ENCODE measurements at places on chromosomes 6 and 20. TPM values are rescaled to one million over a fixed set of nuclear protein-coding genes. Genes with fewer than 3 reads are reported as not detected.
A peak's percentile ranks its signal among the peaks of the same experiment; 100 is the strongest.

GRCh38 chr6:104789770-104790190, 69.9 kb downstream of the HACE1 start:
- DNase-seq = peak; percentile 69

GRCh38 chr20:41161886-41162285, 24.5 kb downstream of the PLCG1 start:
- DNase-seq = no peak

DNA sequence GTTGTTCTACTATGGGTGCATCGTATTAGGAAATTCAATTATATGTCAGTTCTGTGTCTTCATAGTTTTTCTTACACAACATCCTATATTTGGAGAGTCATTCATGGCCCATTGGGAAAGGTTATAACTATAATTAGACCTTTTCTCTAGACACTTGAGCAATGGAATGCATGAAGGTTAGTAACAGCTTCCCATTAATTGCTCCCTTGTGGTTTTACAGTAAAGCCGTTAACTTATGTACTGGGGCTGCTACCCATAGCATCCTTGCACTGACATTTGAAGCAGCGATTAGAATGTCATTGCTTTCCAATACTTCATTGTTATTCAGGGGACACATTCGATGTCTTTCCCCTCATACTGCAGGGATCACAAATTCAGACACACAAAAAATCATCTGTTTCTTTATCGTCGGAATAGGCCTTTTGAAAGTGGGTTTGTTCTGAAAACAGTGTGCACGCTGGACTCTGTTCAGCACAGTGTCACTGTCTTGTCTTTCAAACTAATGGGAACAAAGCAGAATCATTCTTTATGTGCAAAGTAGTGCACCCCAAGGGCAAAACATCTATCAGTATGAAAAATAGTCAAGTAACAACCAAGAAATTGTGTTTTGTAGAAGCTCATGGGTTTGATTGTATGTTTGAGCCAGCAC, 634.3 kb upstream of the MAP3K7 start:
- DNase-seq = no peak

DNA sequence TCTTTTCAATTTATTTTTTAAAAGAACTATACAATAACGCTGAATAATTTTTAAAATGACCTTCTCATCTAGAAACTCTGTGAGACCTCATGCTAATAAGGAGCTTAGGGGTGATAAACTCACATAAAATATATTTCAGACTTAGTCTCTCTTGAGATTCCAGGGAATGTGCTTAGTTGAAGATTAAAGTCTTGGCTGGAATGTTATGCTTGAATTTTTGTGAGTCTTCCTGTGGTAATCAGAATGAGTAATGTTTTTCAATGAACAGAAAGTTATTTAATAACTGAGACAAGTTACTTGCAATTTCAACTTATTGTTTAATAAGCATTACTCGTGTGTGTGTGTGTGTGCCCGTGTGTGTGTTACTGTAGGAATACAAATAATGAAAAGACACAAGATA, 379.9 kb upstream of the EPHA7 start:
- DNase-seq = peak; percentile 22

DNA sequence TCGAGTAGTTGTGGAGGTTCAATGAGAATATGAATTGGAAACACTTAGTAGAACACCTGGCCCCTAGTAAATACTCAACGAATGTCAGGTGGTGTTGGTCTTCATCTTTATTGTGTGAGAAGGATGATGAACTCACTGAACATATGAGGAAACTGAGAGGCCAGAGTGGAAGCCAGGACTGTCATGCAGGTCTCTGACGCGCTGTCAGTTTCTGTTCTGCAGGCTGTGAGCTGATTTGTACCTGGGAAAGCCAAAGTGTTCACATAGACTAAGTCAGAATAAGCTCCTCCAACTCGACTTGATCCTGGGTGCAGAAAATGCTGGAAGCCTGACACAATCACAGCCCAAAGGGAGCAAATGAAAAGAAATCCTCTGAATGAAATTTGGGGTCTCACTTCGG, 222.2 kb downstream of the LY86 start:
- no peak for DNase-seq

GRCh38 chr20:52828199-52828598, 144.0 kb upstream of the TSHZ2 start:
- no peak for DNase-seq

DNA sequence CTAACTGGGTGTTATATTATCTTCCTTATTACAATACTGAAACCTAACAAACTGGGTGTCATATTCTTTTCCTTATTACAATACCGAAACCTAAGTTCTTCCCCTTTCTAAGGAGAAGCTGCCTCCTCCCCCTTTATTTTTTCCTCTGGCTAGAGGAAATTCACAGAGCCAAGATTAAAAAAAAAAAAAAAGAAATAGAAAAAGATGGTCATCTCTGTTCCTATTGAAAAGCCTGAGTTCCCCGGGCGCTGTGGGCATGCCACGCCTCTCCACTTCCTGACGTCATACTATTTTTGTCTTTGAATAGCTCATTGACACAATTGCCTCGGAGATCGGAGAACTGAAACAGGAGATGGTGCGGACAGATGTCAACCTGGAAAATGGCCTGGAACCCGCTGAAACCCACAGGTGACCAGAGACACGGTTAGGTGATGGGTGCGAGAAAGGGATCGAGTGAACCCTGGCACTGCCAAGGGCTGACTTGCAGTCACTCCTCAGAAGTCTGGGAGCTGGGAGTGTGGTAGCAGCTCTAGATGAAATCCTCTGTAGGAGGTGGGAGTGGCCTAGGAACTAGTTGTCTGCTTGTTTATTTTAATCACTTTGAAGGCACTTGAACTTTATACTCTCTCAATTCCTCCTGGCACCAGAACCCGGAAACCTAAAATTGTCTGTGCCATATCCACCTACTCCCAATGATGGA, 82.2 kb upstream of the NAA20 start:
- DNase-seq = no peak

GRCh38 chr20:60802676-60803075, 449.4 kb upstream of the CDH4 start:
- no peak for DNase-seq

DNA sequence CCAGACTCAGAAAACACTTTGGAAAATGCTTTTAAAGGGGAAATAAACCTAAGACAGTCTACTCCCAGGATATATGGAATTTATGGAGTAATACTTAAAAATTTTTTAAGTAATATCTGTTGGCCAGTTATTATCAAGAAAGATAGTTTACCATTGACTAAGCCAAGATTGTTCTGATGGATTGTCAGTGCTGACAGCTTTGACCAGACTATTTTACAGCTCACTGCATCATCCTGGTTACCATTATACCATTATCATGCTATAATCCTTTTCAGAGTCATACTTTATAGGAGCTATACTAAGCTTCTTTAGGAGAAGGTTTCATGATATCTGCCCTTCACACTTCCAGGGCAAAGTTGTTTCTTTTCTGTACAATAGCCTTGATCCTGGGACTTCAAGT, 16.5 kb downstream of the GTF2H5 start:
- peak; percentile 37 for DNase-seq

DNA sequence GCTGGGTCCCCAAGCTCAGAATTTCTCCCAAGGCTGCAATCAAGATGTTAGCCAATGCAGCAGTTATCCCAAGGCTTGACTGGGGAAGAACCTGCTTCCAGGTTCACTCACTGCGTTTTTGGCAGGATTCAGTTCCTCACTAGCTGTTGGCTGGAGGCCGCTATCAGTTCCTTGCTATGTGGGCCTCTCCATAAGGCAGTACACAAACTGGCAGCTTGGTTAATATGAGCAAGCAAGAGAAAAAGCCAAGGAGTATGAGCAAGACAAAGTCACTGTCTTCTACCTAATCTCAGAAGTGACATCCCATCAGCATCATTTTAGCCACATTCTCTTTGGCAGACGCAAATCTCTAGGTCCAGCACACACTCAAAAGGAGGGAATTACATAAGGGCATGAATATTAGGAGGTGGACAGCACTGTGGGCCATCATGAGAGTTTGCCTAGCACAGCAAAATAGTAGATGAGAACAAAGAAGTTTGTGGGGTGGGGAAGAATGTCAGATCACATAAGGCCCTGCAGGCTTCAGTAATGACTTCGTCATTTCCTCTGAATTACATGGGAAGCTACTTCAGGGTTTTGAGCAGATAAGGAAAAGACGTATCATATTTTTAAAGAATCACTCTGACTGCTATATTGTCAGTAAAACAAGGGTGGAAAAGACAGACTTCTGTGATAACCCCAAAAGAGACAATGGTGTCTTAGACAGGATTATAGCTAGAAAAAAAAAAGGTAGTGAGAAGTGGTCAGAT, 25.5 kb downstream of the LMBRD1 start:
- no peak for DNase-seq

GRCh38 chr20:56411759-56412472, at the start of gene CASS4:
TSS of gene CASS4 (plus strand) at chr20:56412260. CDS start at chr20:56412459, 199 bp downstream.
- DNase-seq = peak; percentile 93

DNA sequence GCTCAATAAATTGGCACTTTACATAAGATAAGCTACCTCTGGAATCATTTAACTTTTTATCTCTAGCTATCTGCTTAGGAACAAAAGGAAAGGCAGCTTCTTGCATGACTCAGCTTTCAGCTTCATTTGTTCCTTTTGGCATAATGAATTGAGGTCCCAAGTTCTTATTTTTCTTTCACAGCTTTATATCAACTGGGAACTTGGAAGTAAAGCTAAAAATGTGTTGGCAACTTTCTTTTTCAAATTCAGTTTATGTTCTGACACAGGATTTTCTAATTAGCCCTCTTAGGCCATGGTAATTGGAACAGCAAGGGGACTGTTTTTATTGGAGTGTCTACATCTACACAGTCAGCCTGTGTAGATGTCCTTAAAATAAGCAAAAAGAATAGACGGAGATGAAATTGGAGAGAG, 55.2 kb upstream of the MRAP2 start:
- peak; percentile 67 for DNase-seq

GRCh38 chr20:25014816-25015215, 22.3 kb upstream of the APMAP start:
- DNase-seq = no peak

GRCh38 chr6:107811591-107812218, 12.4 kb downstream of the SCML4 start:
- DNase-seq = peak; percentile 8

DNA sequence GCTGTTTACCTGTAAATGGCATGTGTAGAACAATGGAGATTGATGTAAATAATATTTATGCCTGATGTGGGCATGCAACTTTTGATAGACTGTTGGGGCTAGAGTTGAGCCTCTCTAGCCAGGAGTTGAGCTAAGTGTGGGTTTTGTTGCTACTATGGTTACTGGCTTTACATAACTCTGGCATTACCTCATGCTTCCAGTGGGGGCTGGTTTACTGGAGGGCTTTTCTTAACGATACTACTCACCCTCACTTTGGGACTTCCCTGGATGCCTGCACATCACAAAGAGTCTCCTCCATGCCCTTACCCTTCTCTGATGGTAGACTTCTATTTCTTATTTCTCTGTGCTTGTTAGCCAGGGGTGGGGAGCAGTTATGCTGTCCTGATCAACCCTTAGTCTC, 524.6 kb upstream of the CDH4 start:
- DNase-seq = no peak

- DNase-seq = no peak
Observed at GRCh38 chr20:31875671-31876070, 5.2 kb downstream of the TTLL9 start.

GRCh38 chr6:143498428-143498827, 13.1 kb downstream of the FUCA2 start:
- no peak for DNase-seq

DNA sequence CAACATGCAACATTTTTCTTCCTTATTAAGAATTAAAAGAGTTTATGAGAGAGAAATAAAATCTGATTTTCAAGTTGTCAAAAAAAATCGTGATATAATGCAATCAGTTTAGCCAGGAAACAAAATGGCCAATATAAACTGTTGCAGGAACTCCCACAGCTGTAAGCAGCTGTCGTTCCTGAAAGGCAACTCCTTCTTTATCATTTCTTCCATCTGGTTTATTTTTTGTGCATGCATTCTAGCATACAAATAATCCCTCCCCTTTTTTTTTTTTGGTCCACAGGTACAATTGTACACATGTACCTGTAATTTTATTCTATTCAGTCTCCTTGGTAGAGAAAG, 19.7 kb downstream of the TRAF3IP2 start:
- DNase-seq = no peak

GRCh38 chr20:40359131-40359912, 329.7 kb downstream of the MAFB start:
- no peak for DNase-seq

GRCh38 chr20:37081717-37082289, 14.0 kb downstream of the RBL1 start:
- no peak for DNase-seq

GRCh38 chr20:41094353-41095055, 42.8 kb upstream of the PLCG1 start:
- DNase-seq = peak; percentile 19

- no peak for DNase-seq
Observed at GRCh38 chr6:444653-445275, 53.2 kb downstream of the IRF4 start.

- DNase-seq = no peak
Observed at GRCh38 chr6:107592806-107593205, 102.9 kb downstream of the SOBP start.

- no peak for DNase-seq
Observed at GRCh38 chr6:2381872-2382661, 136.7 kb upstream of the GMDS start.

DNA sequence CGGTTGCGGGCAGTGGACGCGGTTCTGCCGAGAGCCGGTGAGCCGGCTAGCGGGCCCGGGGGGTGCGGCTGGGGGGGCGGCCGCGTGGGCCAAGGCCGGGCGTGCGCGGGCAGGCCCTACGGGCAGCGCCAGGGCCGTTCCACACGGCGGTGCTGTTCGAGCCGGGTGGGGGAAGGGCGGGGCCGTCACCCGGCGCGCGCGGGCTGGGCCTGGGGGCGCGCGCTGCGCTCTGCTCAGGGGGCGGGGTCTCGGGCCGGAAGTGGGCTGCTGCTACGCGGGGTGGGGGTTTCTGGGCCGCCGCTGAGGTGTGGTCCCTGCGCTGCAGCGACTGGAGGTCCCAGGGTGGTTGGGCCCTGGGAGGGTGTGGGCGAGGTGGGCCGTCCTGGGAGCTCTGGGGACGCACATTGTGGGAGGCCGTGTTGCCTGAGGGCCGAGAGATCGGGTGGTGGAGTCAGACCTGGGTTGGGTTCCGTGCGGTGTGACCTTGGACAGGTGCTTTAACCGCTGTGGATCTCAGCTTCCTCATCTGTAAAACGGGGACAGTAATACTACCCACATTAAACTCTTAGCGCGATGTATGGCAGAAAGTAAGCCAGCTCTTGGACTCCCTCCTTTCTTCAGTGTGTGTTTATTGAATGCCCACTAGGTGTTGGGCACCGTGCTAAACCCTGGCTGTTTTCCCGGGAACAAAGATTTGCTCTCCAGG, 391 bp downstream of the MAPRE1 start:
- peak; percentile 25 for DNase-seq

Gene TRIM31
- not detected for total RNA-seq

Gene RBM24
- 22.7 TPM for total RNA-seq

Gene LBP
- total RNA-seq = not detected

Gene FAXC
- total RNA-seq = 7.4 TPM

Gene MICA
- total RNA-seq = 70.0 TPM

Gene HLA-DOA
- total RNA-seq = 0.48 TPM

Gene CRISP2
- not detected for total RNA-seq

Gene MOXD1
- 3.5 TPM for total RNA-seq

Gene ADGRF5
- 0.54 TPM for total RNA-seq

Gene FGD2
- not detected for total RNA-seq

Gene FABP7
- total RNA-seq = 1.1 TPM

Gene SERPINB6
- total RNA-seq = 75.3 TPM

Gene HLA-DMB
- total RNA-seq = 0.11 TPM

Gene RRBP1
- total RNA-seq = 392 TPM

Gene WFDC2
- 2.4 TPM for total RNA-seq

Gene APCDD1L
- total RNA-seq = 16.4 TPM

All from astrocyte (in vitro differentiated cells and primary cell).